ENCODE measurements at places on chromosomes 5 and 9.

- DNase-seq: no peak
These were observed 172.7 kb upstream of the RIOK2 start for GRCh38 chr5:97355775-97356174.

GRCh38 chr9:4510546-4511322 is 20.5 kb downstream of the SLC1A1 start:
- DNase-seq: no peak

GRCh38 chr9:84600739-84601138 is 68.8 kb upstream of the NTRK2 start:
- DNase-seq: no peak

- no peak for DNase-seq
These were observed 563.5 kb downstream of the PRR16 start for GRCh38 chr5:121027636-121028035.

- no peak for DNase-seq
These were observed 198.7 kb downstream of the GNA14 start for GRCh38 chr9:77449240-77450084.

DNA sequence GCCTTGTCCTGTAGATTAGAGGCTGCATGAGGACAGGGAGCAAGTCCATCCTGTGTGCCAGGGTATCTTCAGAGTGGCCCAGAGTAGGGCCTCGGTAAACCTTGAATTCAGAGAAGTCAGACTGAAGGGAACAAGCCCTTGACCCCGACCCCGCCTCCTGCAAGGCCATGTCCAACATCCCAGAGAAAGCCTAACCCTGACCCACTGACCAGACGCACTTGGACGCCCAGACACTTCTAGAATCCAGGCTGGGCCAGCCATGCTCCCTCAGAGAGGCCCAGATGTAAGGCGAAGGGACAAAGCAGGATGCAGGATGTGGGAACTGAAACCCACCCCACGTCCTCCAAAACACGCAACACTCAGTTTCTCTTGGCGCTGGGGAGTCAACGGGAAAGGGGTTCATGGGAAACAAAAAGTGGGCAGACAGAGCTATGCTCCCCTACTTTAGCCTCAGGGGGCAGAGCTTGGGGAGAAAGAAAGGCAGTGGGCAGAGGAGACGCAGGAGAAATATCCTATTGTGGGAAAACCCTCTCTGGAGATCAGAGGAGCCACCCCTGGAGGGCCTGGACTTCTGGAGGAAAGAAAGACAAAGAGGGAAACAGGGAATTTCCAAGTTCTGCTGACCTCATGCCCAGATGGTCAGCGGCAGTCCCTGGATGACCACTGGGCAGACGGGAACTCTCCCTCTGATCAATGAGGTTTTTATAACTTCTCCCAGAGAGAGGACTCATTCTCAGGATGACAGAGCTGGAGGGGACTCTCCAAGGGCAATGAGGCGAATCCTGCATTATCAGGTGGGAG is 13.0 kb downstream of the TNIP1 start:
- DNase-seq: no peak

- DNase-seq: no peak
These were observed 8.1 kb upstream of the MARCOL start for GRCh38 chr5:148230240-148230639.

DNA sequence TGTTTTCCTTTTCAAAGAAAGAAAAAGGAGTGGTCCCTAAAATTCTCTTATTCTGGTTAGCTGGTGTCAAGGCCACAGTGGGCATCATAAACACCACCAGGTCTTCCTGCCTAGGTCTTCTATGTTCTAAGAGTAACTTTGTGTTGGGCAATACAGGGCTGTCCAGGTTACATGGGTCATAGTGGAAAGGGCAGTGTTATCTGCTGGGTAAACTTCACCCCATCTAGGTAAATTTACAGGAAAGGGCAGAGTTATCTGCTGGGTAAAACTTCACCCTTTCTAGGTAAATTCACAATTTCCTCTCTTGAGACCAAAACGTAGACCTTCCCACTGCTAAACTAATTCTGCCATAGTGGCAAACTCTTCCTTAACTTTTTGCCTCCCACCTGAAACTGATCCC is 18.9 kb upstream of the JAKMIP2 start:
- no peak for DNase-seq

- no peak for DNase-seq
These were observed 290.1 kb downstream of the EFNA5 start for GRCh38 chr5:107380654-107381053.

DNA sequence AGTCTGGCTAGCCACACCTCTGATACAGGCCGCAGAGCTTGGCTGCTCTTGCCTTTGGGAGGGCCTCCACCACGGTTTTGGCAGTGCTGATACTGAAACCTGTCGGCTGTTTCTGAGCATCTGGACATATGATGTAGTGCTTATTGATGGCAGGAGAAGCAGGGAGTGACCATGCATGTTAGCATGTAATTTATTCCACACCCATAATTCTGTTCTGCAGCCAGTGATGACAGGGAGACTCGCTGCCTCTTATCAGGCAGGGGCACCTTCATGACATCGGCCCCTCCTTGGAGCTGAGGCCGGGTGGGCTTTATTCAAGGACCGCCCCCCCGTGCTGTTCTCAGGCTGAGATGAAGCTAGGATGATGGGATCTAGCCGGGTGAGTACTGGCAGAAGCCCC is 49.0 kb downstream of the OLFM1 start:
- DNase-seq: no peak
